Left colon (tissue), 2 donors: ENCODE measurements at places on chromosomes 7 and 10. TPM values are rescaled to one million over a fixed set of nuclear protein-coding genes. Genes with fewer than 3 reads are reported as not detected.

DNA sequence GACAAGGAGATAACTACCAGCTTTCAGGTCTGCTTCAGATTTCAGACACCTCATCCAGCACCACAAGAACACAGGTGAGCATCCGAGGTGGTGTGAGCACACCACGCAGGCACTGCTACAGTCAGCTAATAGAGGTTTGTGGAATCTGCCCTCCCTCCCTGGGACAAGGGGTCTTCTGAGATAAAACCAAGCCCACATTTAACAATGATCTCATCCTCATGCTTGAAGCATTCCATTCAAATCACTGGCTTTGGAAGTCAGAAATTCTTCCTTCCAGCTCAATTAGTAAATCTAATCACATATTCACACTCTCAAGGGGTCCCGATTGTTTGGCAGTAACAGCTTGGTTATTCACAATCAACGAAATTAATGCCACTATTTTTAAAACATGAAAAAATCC, 331.4 kb downstream of the ELMO1 start:
- DNase-seq: no peak

DNA sequence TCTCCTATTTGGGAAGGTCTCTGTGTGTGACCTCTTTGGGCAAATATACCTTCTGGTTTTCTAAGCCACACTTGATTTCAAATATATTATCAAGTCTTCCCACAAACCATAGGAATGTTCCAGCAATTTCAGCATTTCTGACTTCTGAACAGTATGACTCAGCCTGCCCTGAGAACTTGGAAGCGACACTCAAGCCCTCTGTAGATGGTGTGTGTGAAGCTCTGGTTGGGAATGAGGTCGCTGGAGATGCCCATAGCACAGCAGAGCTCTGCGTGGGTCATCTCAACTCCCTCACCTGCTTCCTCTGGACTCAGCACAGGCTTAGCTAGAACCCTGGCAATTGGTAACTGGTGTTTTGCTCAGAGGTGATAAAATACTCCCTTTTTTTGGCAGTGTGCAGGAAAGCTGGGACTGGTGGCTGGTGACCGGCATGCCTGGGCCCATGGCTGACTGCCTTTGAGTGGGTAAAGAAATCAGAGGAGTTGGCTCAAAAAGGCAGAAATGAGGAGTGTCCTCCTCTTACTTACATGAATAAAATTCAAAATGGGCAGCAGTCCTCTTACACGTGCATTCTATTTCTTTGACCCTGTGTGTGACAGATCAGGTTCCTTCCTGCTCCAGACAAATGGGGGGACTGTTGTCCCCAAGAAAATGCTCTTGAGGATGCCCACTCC, 87.5 kb upstream of the NRP1 start:
- DNase-seq: no peak

BMPER gene
- total RNA-seq: 1.2 TPM

GRCh38 chr7:636396-636795, 90.1 kb upstream of the DNAAF5 start:
- no peak for DNase-seq

DNA sequence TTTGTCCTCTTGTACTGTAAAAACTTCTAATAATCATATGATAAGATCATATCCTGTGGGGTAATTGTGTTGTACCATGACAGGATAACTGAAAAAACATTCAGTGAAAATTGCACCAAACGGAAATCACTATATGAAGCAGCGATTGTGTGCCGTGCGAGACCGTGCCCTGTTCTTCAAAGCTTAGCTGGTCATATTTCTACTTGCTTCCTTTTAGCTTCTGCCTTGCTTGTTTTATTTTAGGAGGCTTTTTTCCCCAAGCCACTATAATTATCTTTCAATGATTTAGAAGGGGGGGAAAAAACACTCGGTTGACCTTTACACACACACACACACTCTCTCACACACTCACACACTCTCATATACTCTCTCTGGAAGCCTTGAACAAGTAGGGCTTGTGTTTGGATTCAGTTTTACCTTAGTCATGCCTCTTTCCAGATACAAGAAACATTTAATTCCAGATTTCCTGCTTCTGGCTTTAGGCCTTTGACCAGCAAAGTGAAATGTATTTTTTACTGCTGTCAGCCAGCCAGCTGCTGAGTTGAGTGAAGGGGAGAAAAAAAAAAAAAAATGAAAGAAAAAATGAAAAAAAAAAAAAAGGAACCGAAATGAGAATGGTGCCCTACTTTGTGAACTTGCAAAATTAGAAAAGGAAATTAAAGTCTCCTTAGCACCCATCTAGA, 181.4 kb downstream of the ARID5B start:
- no peak for DNase-seq

PON1 gene
- total RNA-seq: not detected

GRCh38 chr10:72720814-72721660, 29.1 kb downstream of the MCU start:
- no peak for DNase-seq

DNAJB12 gene
- total RNA-seq: 36.9 TPM
